ENCODE measurements at places on chromosomes 16 and 17.

DNA sequence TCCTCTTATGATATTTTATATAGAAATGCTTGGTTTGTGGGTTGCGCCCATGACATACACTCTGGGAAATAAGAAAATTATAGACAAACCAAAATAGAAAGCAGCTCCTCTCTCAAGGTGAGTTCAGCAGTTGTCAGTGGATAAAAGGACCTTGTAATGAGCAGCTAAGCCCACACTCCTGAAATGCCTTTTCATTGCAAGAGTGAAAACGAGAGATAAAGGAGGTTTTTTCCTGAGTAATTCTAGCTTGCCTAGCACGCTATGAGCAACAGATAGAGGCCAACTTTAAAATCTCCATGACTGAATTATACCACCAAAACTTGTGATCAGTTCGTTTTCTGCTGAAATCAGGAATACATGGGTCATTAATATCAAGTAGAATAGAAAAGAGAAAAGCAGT lies 261.8 kb upstream of the CACNG5 start:
- DNase-seq, result no peak

DNA sequence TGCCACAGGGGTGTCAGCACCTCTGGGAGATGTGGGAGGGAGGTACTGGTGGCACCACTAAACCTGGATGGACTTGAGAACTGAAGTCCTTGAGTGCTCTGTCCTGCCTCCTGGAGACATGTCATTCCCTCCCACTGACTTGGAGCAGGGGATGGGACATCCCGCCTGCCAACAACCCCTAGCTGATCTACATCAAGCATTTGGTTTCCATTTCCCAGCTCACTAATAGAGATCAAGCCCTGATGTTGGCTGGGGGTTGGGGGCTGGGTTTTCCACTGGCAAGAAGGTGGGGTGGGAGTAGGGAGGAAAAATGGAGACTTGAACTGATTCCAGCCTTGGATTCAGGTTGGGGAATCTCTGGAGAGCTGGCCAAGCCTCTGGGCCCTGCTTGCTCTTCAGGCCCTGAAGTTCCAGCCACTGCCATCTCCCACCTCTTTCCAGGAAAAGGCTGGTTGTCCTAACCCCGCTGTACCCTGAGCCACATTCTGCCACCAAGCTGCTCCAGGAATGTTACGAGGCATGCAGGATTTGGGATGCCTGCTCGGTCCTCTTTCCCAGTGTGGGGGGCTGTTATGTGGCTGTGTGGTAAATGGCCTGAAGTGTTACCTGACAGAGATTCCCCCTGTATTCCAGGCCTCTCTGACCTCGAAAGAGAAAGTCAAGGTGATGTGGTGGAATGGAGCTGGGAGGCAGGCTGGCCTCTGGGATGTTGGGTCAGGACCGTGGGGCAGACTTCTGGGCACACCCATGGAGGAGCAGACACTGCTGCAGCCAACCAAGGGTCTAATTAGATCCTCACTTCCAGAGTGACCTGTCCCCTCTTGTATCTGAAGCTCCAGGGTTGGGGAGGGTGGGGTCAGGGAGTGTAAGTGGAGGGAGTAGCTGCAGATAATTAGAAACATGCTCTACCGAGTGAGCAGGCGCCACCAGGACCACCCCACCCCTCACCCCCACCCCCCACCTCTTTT lies 16.7 kb downstream of the IGFBP4 start:
- DNase-seq, result no peak

- no peak for DNase-seq
These were observed 21.5 kb upstream of the BRCA1 start for GRCh38 chr17:43146649-43147048.

DNA sequence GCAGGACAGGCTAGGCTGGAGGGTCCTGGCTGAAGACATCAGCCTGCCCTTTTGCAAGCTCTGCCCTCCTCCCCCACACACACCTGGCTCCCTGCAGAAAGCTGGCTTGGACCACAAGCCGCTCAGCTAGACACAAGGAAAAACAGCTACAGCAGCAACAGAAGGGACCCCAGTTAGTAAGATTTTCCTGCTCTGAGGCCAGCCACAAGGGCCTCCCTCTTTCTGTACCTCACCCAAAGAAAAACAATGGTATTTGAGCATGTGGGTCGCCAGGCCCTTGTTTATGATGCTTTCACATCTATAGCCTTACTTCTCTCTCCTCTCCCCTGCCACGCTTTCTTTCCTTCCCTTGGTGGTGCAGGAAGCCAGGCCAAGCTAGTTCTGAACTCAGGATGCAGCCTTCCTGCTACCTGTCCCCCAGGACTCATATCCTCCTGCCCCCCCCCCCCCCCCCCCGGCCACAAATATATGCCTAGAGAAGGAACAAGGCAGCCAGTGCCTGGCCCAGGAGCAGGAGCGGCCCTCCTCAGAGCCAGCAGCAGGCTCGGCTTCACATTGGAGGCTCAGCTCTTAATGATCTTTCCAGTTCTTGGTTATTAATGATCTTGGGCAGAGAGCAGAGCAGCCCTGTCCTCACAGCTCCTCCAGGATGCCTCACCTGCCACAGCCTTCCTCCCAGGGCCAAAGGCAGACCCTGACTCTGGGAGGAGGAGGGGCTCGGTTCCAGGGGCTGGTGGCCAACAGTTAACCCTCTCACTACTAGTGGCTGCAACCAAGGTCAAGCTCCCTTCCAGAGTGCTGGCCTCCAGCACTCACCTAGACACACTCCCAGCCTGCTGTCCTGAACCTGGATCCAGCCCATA lies 19.5 kb downstream of the GRIN2C start:
- DNase-seq, result no peak

GRCh38 chr17:7220593-7221277 lies 997 bp downstream of the ACADVL start:
- DNase-seq, result peak; percentile 52

GRCh38 chr16:86391984-86392383 lies 118.3 kb upstream of the FOXF1 start:
- DNase-seq, result no peak

DNA sequence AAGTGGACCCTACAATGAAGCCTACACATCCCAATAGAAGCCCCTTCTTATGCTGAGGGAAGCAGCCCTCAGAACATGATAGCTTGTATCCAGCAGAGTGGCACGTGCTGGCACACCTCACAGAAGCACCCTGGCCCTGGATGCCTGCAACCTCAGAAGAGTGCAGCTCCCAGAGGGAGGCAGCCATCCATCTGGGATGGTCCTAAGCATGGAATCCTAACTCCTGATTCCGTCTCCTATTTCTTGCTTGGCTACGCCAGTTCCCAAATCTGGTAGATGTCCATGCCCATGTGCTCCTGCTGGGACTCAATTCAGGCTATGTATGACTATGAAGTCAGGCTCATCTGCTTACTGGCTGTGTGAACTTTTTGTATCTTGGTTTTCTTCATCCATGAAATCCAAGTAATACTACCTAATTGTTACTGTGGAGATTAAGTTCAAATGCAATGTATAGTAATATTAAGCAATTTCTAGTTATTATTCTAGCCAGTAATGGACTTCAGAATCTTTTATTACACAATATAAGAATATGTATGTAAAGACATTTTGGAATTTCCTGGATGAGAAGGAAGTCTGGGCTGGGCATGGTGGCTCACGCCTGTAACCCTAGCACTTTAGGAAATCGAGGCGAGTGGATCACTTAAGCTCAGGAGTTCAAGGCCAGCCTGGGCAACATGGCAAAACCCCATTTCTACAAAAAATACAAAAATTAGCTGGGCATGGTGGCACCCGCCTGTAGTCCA lies 32.4 kb downstream of the SIAH1 start:
- DNase-seq, result no peak

GRCh38 chr16:89363621-89364393 lies 126.6 kb downstream of the ANKRD11 start:
- DNase-seq, result no peak

DNA sequence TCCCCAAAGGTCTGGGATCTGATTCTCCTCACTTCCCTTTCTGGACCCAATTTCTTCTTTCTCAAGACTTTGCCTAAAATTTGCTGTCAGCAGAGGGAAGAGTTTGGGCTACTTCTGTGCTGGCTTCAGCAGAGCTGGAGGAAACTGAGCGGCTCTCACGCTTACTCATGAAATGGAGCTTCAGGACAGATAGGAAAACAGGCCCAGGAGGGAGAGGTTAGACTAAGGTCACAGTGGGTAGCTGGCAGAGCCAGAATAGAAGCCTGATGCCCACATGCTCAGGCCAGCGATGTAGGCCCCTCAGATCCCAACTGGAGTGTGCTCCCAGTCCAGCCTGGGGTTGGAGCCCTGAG lies 593 bp downstream of the SLC38A7 start:
- DNase-seq, result no peak
